ENCODE measurements at places on chromosomes 13 and 19.

- peak; percentile 61 for DNase-seq
Observed at GRCh38 chr19:49691243-49692146, 579 bp downstream of the CPT1C start.

GRCh38 chr13:89577301-89577700, 1770.2 kb upstream of the MIR17HG start:
- DNase-seq, result no peak

GRCh38 chr19:6868351-6868750, 19.0 kb upstream of the ADGRE1 start:
- no peak for DNase-seq

- no peak for DNase-seq
Observed at GRCh38 chr13:64186071-64186470, 2770.4 kb upstream of the PCDH20 start.

GRCh38 chr19:41871573-41872383, 5.3 kb upstream of the CD79A start:
- DNase-seq, result no peak
